Skeletal muscle cell (primary cell): ENCODE measurements at places on chromosomes 3 and 15.
A peak's percentile ranks its signal among the peaks of the same experiment; 100 is the strongest.

- DNase-seq: no peak
Observed at GRCh38 chr15:66613743-66614142, 47.9 kb upstream of the LCTL start.

DNA sequence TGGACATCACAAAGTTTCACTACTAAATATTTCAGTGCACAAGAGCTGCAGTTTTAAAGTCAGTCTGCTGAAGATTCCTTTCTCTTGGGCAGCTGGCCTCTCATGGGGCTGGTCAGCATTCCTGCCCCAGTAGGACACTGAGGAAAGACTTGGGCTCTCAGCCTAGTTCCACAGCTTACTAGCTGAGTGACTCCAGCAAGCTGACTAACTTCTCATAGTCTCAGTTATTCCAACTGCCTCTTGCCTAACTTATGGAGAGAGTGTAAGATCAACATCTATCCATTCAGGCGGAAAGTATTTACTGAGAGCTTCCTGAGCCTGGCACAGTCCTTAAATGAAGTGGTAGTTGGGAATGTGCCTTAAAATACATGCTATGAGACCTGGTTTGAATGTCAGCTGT, 27.0 kb downstream of the TM4SF4 start:
- peak; percentile 67 for DNase-seq

- no peak for DNase-seq
Observed at GRCh38 chr15:99504071-99504822, 61.5 kb upstream of the MEF2A start.

DNA sequence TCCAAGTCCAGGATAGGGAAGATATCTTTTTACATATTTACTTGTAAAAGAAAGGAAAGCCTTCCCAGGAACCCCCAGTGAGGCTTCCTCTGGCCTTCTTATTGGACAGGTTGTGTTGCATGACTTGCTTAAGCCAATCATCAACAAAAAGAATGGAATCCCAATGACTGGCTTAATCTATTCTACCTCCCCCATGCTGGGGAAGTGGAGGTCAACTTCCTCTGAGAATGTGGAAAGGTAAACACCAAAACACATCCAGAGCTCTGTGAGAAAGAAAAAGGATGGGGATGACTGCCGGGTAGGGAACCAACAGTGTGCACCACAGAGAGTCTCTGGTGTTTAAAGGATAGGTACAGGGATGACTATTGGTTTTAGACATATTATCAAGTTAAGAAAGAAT, 25.1 kb downstream of the TNIK start:
- no peak for DNase-seq

DNA sequence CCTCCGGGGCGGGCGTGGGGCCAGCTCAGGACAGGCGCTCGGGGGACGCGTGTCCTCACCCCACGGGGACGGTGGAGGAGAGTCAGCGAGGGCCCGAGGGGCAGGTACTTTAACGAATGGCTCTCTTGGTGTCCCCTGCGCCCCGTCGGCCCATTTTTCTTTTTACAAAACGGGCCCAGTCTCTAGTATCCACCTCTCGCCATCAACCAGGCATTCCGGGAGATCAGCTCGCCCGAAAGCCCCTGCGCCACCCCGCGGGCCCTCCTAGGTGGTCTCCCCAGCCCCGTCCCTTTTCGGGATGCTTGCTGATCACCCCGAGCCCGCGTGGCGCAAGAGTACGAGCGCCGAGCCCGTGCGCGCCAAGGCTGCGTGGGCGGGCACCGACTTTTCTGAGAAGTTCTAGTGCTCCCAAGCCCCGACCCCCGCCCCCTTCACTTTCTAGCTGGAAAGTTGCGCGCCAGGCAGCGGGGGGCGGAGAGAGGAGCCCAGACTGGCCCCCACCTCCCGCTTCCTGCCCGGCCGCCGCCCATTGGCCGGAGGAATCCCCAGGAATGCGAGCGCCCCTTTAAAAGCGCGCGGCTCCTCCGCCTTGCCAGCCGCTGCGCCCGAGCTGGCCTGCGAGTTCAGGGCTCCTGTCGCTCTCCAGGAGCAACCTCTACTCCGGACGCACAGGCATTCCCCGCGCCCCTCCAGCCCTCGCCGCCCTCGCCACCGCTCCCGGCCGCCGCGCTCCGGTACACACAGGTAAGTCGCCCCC, at the start of gene THBS1:
Gene THBS1 (plus strand): TSS at position 595 of the 757 bp plus-strand sequence. CDS start 779 bp downstream, outside the sequence.
- DNase-seq: peak; percentile 90

DNA sequence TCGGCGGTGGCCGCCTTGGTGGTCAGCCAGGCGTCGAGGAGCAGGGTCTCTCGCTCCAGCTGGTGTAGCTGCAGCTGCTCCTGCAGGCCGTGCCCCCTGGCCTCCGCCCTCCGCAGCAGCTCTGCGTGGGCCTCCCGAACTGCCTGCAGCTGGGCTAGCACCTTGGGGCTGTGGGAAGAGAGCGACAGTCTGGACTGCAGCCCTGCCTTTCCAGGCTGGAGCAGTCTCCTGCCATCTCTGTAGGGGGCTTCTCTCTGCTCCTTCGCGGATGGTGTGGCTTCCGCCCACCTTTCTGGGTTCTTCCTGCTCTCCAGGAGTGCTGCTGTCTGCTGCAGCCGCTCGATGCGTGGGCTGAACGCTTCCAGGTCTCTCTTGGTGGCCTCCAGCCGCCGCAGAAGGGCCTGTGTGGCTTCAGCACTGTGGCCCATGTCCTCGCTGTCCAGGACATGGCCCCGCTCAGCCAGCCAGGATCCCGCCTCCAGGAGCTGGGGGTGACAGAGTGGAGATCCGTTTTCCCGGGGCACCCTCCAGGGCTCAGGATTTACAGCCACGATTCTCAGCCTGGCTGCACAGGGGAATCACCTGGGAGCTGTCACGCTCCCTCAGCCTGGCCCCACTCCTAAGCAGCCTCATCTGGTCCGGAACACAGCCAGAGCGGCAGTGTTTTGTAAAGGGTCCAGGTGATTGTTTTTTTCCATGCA, 16.8 kb downstream of the PLA2G4B start:
- DNase-seq: no peak

- DNase-seq: peak; percentile 72
Observed at GRCh38 chr3:161171113-161171512, 50.0 kb upstream of the NMD3 start.

GRCh38 chr3:124401843-124402242, 328.4 kb upstream of the UMPS start:
- DNase-seq: no peak

DNA sequence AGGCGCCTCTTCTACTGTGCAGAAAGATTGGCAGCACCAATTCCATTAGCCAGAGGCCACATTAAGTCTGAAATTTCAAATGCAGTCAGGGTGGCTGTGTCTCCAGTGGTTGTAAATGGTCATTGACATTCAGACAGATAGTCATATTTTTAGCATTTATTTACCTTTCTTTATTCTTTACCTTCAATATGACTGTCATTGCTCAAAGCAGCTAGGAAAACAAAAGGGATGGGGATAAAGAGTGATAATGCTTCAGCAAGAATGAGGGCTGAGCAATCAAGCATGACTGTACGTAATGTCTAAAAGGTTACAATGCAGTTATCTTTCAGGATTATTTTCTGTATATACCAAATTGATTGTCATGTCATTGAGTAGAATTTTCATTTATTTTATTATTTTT, 360.4 kb downstream of the EFHB start:
- no peak for DNase-seq

GRCh38 chr15:81168131-81168526, 28.6 kb upstream of the IL16 start:
- no peak for DNase-seq

DNA sequence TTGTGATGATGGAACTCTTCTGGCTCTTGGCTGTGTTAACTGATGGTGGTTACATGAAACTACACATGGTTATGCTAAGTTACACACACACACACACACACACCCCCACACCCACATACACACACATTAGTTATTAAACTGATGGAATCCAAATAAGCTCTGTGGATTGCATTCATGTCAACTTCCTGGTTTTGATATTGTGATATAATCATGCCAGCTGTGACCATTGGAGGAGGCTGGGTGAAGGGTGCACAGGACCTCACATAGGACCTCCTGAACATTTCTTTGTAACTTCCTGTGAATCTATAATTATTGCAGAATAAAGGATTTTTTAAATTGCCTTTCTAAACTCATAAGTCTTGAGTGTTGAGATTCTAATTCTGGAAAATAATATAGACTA, 58.9 kb upstream of the LIMD1 start:
- DNase-seq: no peak

- DNase-seq: no peak
Observed at GRCh38 chr3:40216471-40216870, 93.0 kb upstream of the EIF1B start.

DNA sequence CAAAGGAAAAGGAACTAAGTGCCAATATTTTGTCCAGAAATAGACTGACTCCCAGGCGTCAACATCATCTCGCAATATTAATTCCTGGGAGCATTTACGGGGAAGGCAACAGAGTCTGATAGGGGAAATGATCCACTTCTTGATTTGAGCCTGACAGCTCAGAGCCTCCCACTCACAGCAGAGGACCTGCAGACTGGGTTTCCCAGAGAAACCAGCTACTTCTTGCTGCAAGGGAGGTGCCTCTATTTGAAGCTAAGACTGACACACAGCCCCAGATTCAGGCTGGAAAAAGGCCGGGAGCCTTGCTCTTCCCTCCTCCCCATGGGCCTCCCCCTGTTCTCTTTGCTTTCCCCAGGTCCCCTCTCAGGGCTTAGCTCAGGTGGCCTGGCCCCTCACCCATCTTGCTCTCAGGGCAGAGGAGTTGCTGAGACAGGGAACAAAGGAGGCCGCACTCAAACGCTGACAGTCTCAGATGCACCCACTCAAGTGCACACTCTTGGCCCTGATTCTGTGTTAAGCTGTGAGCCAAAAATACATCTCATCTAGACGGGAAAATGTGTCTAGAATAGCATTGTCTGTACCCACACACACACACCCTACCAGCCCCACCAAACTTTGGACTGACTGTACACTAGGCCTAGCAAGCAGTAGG, 49.8 kb upstream of the DCLK3 start:
- no peak for DNase-seq

GRCh38 chr3:188488801-188489200, 334.8 kb downstream of the LPP start:
- DNase-seq: no peak

GRCh38 chr3:128338536-128339330, 128.0 kb downstream of the DNAJB8 start:
- no peak for DNase-seq

- no peak for DNase-seq
Observed at GRCh38 chr15:91488452-91488851, 365.1 kb upstream of the SLCO3A1 start.

DNA sequence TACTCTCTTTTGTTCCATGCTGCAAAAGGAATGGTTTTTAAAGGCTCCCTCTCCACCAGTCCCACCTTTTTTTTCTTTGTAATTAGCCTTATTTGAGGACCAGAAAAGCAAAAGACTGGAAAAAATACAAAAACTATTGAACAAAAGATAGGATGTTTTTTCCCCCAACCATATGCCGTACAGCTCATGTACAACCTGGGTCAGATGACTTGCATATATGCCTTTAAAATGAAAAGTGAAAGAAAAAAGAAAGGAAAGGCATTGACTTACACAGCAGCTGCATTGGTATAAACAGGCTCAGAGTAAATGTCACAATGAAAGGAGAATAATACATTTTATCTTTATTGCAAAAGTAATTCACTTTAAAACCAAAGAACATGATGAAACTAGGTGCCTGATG, 69.5 kb upstream of the CMC1 start:
- no peak for DNase-seq
